Tibial artery (tissue), 4 donors: ENCODE measurements at places on chromosomes 2 and 18.

- peaks cover 39% of the 10 kb centered on the region for H3K36me3 ChIP-seq
- H3K27ac ChIP-seq: no peak overlapping the region
- DNase-seq: no peak
- no peak overlapping the region for H3K4me3 ChIP-seq
- H3K4me1 ChIP-seq: no peaks in the 10 kb centered on the region
Measured at GRCh38 chr18:5244941-5245340, 47.9 kb upstream of the AKAIN1 start.

- H3K27me3 ChIP-seq: peaks cover 46% of the 10 kb centered on the region
- no peaks in the 10 kb centered on the region for H3K4me1 ChIP-seq
- no peak overlapping the region for H3K27ac ChIP-seq
- no peaks in the 10 kb centered on the region for H3K36me3 ChIP-seq
- no peak overlapping the region for H3K4me3 ChIP-seq
Measured at GRCh38 chr2:240179186-240179815, 38.8 kb upstream of the OTOS start.

DNA sequence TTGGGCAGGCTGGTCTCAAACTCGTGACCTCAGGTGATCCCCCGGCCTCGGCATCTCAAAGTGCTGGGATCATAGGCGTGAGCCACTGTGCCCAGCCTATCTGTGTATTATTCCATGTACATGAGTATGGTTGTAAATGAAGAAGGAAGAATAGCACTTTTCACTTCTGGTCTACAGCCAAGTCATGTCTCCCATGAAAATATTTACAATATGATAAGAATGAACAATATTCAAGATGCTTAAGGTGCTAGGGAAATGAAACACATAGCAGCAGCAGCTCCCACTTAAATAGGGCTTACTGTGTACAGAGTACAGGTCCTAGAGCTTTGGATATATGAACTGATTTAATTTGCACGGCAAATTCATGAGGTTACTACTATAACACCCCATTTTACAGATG is 70.3 kb upstream of the COL5A2 start:
- no peaks in the 10 kb centered on the region for H3K36me3 ChIP-seq
- no peak overlapping the region for H3K4me3 ChIP-seq
- no peak for DNase-seq
- H3K27me3 ChIP-seq: no peaks in the 10 kb centered on the region
- no peak overlapping the region for H3K27ac ChIP-seq
- H3K4me1 ChIP-seq: peaks cover 8% of the 10 kb centered on the region

- H3K27ac ChIP-seq: no peak overlapping the region
- no peaks in the 10 kb centered on the region for H3K27me3 ChIP-seq
- no peaks in the 10 kb centered on the region for H3K36me3 ChIP-seq
- no peaks in the 10 kb centered on the region for H3K4me1 ChIP-seq
- DNase-seq: peak; percentile 35
- H3K4me3 ChIP-seq: no peak overlapping the region
Measured at GRCh38 chr18:79766308-79766707, 31.4 kb upstream of the KCNG2 start.

DNA sequence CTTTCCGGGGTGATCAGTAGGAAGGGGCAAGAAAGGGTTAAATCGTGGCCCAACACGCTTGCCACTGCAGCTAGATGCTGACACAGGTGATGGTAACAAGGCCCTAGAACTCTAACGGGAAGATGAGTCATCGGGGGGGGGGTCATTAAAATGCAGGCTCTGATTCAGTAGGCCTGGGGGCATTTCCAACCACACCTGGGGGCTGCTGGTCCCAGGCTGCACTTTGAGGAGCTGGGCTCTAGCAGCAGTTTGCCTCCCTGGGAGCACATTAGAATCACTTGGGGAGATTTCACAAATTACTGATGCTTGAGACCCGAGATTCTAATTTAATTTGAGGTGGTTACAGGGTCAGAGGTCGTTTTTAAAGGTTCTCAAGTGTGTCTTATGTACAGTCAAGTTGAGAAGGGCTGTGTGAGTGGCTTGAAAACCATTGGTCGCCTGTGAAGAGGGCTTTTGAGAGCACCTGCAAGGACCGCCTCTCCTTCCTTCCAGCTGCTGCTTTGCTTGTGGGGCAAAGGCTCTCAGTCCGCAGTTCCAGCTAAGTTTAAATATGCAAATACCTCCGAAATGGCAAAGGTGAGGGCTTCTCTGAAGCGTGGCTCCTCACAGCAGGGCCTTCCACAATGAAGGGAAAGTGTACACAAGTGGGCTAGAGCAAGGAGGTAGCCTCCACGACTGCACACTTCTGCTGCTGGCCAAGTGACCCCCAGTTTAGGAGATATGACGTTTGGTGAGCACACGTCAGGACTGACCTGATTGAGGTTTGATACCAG is 128.0 kb upstream of the MSH6 start:
- no peak overlapping the region for H3K27ac ChIP-seq
- no peaks in the 10 kb centered on the region for H3K4me1 ChIP-seq
- no peak overlapping the region for H3K4me3 ChIP-seq
- peaks cover 4% of the 10 kb centered on the region for H3K27me3 ChIP-seq
- no peaks in the 10 kb centered on the region for H3K36me3 ChIP-seq
- no peak for DNase-seq

DNA sequence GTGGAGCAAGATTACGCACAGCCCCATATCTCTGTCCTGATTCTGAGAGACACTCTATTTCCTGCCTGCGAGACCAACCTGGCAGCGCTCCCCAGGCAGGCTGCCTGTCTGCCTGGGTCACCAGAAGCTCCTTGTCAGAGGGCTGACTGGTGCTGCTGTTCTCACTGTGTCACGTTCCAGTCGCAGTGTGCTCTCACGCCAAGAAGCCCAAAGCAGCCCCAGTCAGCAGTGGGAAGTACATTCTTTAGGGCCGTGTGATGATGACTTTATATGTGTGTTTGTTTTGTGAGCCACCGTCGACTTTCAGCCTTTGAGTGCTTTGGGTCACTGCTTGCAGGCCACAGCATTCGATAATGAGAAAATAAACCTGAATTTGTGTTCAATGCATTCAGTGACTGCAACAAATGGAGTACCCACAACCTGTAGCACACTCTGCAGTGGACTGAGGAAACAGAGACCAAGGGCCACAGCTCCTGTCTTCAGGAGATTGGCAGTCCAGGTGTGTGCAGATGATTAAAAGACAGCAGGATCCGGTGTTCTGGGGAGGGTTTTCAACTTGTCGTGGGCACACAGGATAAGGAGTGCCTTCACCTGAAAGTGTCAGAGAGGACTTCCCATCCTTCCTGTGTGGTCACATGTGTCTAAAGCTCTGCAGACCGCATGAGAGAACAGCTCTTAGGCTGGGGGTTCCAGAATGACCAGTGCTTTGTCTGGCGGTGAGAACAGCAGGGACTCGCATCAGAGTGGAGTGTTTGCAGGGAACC is 4.8 kb downstream of the TNFRSF11A start:
- H3K36me3 ChIP-seq: no peaks in the 10 kb centered on the region
- H3K4me1 ChIP-seq: peaks cover 14% of the 10 kb centered on the region
- peak; percentile 67 for DNase-seq
- no peak overlapping the region for H3K4me3 ChIP-seq
- H3K27ac ChIP-seq: no peak overlapping the region
